Erythroblast (primary cell): ENCODE measurements at places on chromosomes 13 and 19.

GRCh38 chr19:36489920-36490415 lies 607 bp upstream of the ZNF566 start:
- DNase-seq: peak; percentile 96

DNA sequence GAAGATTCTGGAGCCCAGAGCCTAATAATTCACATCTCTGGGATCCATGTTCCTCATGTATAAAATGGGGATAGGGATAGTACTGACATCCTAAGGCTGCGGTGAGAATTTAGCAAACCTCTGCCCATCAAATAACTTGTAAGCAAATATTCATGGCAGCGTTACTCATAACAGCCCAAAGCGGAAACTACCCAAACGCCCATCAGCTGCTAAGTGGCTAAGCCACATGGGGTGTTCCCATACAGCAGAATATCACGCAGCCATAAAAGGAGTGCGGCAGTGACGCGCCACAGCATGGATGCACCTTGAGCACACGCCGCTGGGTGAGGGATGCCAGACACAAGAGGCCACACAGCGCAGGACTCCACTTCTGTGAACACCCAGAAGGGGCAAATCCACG lies 19.7 kb downstream of the VRK3 start:
- DNase-seq: no peak

GRCh38 chr13:77298426-77298825 lies 28.5 kb downstream of the MYCBP2 start:
- DNase-seq: no peak

- DNase-seq: no peak
Observed at GRCh38 chr13:63690672-63691071, 2275.0 kb upstream of the PCDH20 start.

DNA sequence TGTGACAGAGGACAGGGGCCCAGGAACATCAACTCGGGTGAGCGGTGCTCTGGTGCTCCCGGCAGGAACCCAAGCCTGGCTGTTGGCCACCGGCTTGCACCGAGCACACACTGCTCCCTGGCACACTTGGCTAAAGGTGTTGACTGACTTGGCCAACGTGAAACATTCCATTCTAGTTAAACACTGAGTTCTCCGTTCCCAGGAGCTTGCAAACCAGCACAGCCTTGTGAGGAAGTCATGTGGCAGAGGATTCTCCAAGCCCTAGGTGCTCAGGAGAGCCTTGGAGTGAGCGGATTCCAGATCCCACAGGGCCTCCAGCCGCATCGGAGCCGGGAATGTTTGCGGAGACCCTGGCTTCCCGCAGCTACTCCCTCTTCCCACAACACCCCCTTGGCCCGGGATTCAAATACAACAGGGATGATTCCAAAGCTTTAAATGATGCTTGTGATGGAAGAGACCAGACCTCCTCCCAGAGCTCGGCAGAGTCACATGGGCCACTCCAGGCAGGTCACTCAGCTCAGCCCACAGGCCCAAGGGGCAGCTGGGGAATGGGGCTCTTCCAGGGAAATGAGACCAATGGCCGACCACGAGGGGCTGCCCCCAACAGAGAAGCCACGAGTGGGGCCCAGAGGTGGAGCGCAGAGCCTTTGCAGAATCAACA lies 2.9 kb downstream of the C13orf46 start:
- no peak for DNase-seq

- no peak for DNase-seq
Observed at GRCh38 chr19:2743099-2743498, 3.3 kb upstream of the SLC39A3 start.

DNA sequence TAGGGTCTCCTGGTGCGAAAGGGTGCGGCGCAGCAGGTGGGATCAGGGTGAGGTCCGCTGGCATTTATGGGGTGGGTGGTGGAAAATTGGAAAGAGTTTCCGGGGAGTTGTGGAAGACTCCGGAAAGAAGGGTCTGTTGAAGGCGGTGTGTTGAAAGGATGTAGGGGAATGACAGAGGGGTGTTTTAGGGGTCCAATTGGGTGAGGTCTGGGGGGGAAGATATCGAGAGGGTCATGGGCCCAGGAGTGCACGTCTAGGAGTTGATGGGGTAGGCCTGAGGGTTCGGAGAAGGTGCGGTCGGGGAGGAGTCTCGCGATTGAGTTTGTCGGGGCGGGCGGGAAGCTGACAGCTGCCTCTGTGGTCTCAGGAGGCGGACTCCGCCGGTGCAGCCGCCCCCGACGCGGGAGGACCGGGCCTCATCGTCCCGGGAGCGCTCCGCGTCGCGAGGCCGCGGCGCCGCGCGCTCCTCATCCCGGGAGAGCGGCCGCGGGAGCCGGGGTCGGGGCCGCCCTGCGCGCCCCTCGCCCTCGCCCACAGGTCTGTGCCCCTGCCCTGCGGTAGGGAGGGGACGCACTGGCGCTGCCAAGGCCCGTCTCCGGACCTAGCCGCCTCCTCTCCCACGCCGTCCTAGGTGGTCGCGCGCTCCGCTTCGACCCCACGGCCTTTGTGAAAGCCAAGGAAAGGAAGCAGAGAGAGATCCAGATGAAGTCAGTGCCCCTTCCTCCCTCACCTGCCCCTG lies 7.0 kb downstream of the PGLYRP1 start:
- peak; percentile 22 for DNase-seq

DNA sequence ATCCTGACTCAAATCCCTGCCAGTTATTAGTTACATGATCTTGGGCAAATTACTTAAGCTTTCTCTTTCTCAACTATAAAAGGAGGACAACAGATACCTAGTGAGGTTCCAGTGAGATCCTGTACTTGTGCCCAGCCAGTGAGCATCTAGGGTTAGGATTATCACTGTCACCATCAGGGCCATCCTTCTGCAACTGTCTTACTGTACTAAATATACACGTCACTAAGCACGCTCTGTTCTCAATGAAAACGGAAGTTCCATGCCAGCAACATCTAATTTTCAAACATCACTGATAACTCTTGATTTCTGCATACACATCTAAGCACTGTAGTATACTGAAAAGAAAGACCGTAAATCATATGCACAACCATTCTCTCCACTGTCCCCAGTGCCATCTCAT lies 70.0 kb downstream of the FOXO1 start:
- DNase-seq: no peak

DNA sequence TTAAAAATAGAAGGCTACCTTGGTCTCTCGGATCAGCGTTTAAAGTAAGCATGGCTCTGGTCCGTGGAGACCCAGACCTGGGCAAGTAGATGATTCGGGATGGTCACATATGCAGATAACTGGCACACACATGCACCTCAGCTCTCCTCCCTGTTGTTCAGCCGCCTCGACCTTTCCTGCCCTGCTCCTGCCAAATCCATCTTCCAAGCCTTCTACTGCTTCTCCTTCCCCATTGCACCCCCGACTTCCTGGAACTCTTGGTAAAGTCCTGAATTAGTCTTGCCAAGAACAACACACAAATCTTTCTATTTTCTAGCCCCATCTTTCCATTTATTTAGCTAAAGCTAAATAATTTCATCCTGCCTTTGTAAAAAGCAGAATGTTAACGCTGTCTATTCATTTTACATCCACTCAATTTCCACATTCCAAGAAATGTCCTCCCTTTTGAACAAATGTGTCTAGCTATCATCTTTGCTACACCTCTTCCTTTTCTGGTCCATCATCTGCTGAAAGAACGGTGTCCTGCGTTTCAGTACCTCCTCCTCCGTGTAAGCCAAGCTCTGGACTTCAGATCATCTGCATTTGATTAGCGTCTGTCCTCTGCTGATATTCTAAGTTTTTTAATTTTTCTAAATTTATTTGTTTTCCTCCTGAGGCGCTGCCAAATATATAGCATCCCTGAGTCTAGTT lies 92.5 kb downstream of the ZIC5 start:
- no peak for DNase-seq

DNA sequence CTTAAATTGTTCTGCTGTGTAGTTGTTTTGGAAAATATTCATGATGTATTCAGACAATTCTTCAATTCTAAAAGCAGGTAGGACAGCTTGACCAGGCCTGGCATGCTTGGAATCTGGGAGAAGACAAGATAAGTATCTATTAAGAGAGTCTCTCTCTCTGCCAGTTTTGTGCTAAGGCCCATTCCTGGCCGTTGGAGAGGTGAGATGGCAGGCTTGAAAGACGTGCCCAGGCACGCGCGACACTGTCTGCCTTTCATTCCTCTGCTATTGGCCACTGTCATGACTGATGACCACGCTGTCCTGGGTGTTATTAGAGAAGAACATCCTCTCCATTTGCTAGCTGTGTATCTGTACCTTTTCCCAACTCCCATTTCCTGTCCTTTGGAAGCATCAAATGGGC lies 90.3 kb downstream of the LHFPL6 start:
- no peak for DNase-seq

GRCh38 chr19:8641908-8642547 lies 11.6 kb downstream of the NFILZ start:
- DNase-seq: peak; percentile 26

GRCh38 chr13:110332750-110333149 lies 25.7 kb downstream of the COL4A2 start:
- no peak for DNase-seq

- DNase-seq: no peak
Observed at GRCh38 chr13:113978741-113979481, 5.0 kb upstream of the C13orf46 start.

DNA sequence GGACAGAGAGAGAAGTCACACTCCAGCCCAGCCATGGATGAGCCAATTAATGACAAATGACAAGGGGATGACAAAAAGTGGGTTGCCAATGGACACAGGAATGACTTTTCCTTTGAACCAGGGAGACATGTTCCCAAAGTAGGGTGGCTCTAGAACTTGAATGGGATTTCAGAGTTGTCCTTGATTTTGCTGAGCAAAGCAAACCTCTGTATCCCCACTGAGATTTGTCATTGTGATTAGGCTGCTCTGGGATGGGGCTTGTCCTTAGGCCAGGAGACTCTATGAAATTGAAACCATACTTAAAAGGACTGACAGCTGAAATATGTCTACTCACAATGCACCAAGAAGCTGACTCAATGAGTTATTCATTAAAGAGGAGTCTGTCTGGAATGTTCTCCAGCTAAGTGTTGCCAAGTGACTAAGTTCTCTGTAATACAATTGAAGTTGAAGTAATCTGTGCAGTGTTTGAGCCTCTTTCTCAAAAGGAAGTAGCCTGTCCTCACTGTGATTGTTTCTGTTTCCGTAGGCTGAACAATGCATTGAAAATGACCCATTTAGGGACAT lies 69.0 kb upstream of the PCDH9 start:
- no peak for DNase-seq

DNA sequence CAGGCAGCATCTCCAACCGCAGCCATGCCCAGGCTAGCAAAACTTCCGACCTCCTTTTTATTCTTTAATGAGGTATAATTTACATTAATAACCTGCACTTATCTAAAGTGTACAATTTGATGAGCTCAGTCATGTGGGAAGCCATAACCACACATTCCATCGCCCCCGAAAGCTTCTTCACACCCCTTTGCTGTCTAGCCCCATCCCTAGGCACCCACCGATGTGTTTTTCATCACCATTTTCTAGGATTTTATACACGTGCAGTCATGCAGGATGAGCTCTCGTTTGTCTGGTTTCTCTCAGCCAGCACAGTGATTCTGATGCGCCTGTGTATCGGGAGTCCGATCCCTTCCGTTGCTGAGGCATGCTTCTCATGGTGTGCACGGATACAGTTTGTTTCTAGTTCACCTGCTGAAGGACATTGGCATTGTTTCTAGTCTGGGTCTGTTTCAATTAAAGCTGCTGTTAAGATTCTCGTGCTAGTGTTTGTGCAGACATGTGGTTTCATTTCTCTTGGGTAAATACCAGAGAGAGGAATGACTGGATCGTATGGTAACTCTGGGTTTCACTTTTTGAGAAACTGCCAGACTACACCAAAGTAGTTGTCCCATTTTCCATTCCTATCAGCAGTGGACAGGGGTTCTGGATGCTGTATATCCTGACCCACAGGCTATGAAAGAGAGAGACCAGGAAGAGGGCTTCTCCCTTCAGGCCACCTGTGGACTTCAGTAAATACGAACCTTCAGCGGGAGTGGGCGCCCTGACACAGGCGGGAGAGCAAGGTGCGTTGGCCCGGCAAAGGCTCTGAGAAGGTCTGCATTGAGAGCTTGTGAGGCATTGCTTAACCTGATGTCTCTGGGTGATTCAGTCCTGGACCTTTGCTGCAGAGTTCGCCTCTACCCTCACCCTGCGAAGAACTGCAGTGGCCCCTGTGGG lies 4.9 kb downstream of the AP1M1 start:
- no peak for DNase-seq

- no peak for DNase-seq
Observed at GRCh38 chr13:106858903-106859532, 291.1 kb upstream of the ARGLU1 start.

DNA sequence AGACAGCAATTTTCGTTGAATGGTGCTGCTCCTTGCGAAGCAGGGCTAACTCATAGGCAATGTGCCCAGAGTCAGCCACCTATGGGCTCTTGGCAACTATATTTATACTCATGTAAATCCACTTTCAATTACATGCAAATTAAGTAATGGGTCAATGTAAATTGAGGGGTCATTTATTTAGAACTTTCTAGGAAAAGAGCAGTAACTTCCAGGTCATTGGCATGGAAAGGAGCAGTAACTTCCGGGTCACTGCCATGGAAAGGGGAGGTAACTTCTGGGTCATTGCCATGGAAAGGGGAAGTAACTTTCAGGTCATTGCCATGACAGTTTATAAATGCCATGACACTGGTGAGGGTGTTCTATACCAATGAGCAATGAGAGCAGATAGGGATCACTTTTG lies 11.6 kb downstream of the KLK4 start:
- DNase-seq: no peak

- DNase-seq: no peak
Observed at GRCh38 chr13:78770601-78771000, 111.6 kb upstream of the OBI1 start.

GRCh38 chr19:2076526-2076944 lies 19.6 kb downstream of the MOB3A start:
- DNase-seq: no peak

DNA sequence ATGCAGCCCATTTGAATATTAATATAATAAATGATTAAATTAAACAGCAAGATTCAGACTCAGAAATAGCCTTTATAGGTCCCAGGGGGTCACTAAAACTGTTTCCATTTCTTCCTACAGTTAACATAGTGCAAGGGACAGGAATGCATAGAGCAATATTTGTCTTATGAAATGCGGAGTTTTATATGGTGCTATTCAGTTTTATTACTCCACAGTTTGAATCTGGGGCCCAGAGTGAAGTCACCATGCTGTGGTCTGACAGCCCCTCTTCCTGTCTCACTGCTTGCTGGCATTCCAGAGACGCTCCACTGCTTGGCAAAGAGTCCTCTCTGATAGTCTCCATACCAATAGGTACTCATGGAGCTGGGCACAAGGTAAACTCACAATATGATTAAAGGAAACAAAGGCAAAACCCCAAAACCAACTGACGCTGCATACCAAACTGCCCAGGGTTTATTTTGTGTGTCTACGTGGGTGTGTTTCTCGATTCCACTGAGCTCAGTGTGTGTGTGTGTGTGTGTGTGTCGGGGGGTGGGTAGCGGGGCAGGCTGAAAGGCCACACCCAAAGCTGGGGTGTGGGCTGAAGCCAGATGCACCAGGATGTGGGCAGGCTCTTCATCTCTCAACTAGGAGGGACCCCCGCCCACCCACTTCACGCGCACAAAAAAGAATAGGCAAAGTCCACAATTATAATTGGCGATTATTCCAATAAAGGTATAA lies 277.9 kb downstream of the TSHZ3 start:
- DNase-seq: no peak

GRCh38 chr19:44748426-44749254 lies at the start of gene BCL3:
Gene BCL3, plus strand, starts transcription at chr19:44748708. Its CDS starts 83 bp downstream, at chr19:44748791.
- peak; percentile 45 for DNase-seq

- no peak for DNase-seq
Observed at GRCh38 chr13:113889467-113889866, 25.6 kb upstream of the GAS6 start.
